HEK293T (cell line): ENCODE measurements at places on chromosomes 16 and 17.

- no peak for DNase-seq
These were observed 11.5 kb upstream of the WIPI1 start for GRCh38 chr17:68468788-68469187.

DNA sequence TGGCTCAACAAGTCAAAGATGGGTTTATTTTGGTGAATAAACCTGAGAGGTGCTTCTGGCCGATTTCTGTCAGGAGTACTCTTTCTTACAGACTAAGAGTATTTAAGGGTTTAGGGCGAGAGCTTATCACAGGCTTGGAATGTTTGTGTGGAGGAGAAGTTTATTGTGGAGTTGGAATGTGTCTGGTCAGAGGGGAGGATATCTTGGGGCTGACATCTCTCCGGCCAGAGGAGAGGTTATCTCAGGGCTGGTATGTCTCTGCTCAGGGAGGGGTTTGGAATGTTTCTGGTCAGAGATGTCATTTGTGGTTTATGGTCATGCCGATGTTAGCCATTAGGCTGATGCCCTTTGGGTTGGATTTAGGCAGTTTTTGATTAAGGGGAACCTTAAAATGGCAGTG, 236.4 kb upstream of the EEF2KMT start:
- no peak for DNase-seq

GRCh38 chr16:88803264-88803987, at the start of gene CDT1:
CDT1 (plus strand) TSS chr16:88803789; CDS start chr16:88803832, 43 bp downstream.
- peak; percentile 96 for DNase-seq

DNA sequence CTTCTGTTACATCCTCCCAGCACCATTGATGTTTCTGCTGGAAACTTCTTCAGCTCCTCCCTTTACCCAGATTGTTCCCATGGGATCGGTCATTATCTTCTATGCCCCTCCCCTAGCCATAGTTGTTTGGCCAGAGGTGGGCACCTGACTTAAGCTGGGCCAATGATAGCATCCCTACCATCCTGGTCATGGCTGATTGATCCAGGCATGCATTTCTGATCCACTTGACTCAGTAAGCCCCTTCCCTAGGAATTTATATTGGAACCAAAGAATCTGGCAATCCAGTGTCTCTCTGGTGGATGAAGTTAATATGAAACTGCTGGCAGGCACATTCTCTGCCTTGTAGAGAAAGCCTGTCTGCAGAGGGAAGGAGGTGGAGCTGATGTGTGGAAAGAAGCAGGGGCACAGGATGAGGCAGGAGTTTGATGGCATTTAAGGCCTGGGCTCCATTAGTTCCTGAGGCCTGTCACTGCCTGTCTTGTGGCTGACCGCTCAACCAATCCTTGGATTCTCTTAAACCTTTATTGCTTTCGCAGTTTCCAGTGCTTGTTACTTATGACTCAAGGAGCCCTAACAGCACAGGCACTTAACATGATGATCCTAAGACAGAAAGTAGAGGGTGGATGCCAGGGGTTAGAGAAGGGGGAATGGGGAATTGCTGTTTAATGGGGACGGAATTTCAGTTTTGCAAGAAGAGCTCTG, 152.4 kb downstream of the ABCC12 start:
- DNase-seq = no peak

DNA sequence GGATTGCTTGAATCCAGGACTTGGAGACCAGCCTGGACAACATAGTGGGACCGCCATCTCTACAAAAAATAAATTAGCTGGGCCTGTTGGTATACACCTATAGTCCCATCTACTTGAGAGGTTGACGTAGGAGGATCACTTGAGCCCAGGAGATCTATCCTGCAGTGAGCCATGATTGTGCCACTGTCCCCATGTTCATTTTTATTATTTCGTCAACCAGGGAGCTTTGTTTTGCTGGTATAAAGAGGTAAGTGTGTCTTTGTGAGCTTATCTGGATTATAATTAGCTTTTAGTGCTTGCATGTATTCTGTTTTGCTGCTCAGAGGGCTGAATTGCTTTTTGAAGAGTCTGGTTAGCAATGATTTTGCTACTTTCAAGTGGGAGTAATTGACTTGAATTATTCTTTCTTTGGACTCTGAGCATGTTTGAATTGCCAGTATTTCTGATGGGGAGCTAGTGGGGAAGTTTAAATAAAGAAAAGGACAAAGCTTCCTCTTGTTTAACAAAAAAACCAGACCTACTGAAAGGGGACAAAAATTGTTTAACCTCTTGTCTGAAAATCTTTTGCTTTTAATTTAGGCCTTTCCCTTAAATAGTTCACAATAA, 31.6 kb upstream of the BCAS3 start:
- DNase-seq = no peak

DNA sequence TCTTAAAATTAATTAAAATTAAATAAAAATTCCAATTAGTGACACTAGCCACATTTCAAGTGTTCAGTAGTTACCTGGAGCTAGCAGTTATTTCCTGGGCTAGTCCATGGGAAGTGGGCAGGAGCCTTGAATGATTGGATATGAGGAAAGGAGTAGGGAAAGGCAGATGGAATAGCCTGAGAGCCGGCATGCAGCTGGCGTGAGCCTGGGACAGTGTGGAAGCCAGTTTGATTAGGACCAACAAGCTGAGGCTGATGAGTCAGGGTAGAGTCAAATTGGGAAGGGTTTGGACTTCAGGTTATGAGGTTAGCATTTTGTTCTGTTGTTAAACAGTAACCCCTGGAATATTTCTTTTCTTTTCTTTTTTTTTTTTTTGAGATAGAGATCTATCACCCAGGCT, 15.3 kb upstream of the GNA13 start:
- no peak for DNase-seq

DNA sequence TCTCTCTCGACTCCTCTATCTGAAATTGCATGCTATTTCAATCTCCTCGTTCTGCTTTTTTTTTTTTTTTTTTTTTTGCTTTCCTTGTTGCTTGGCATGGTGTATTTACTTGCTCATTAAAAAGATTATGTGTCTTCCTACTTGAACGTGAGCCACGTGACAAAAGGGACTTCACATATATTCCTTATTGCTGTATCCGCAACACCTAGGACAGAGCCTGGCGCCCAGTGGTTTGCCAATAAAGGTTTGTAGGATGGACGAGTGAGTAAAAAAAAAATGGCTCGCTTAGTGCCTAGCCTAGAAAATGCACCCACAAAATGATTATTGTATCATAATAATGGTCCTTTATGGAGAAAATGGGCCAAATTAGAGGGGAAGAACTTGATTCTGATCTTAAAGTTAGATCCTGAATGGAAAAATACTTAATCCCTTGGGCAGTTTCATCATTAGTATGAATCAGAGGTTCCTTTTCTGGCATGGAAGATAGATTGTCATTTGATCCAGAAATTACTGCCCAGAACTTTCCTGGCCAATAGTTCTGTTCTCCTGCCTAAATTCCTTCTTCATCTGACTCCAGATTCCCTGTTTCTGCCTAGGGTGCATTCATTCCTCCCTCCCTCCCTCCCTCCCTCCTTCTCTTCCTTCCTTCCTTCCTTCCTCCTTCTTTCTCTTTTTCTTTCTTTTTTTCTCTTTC, 13.6 kb upstream of the TMEM220 start:
- DNase-seq = no peak

DNA sequence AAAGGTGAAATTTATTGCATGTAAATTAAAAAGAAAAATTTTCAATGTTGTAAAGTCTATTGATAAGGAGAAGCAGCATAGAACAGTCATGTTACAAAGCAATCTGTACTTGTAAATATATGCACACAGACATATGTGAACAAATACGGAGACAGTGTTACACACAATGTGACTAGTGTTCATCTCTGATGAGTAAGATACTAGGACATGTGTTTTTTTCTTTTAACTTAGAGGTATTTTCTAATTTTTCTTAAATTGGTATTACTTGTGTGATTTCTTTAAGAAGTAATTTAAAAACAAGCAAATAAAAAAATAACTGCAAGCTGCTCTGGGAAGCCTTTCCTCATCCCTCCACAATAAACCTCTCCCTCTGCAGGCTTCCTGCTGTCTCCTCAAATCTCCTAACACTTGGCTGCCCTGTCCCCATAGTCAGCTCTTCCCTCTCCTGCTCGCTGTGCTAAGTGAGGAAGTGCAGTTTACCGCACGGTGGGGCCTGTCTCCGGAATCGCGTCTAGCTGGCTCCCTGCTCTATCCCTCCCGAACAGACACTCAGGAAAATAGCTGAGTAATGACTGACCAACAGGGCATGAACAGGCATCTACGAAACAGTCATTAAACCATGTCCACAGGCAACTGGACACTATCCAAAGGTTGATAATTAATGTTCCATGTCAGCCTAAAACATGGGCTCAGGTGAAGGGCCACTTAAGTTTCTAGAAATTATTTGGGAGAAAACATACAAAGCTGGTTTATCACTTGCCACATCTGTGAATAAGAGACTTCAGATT, 35.9 kb downstream of the CMTM4 start:
- DNase-seq = peak; percentile 67

GRCh38 chr16:71590584-71590983, 13.7 kb upstream of the TAT start:
- no peak for DNase-seq

- no peak for DNase-seq
These were observed 139.1 kb upstream of the GSE1 start for GRCh38 chr16:85473909-85474620.

- no peak for DNase-seq
These were observed 4.7 kb upstream of the ASGR2 start for GRCh38 chr17:7119314-7119713.

DNA sequence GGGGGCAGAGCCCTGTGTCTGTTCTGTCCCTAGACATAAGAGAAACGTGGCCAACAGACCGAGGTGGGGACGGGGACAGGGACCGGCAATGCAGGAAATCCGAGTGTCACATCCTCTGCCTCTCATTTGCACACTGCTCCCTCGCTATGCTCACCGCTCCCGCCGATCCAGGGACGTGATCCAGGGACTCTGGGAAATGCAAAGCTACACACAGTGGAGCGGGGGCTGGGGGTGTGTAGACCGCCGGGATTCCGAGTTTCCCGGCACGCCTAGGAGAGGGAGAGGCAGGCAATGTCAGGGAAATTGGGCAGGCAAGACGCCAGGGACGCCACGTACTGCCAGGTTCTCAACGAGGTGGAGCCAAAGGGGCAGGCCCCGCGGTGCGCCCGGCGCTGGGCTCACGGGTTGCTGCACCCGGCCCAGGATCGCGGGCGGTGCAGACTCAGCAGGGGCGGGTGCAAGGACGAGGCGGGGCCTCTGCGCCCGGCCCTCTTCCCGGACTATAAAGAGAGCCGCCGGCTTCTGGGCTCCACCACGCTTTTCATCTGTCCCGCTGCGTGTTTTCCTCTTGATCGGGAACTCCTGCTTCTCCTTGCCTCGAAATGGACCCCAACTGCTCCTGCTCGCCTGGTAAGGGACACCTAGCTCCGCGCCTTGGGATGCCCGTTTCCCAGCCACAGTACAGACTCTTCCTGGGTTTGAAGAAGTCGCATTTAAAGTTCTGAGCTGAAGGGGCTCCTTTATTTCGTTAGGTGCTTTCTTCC, at the start of gene MT1X:
Gene MT1X (plus strand): TSS at position 532 of the 764 bp plus-strand sequence. CDS start 71 bp downstream, at position 603.
- peak; percentile 87 for DNase-seq

GRCh38 chr16:47779201-47780016, 318.3 kb downstream of the PHKB start:
- no peak for DNase-seq

DNA sequence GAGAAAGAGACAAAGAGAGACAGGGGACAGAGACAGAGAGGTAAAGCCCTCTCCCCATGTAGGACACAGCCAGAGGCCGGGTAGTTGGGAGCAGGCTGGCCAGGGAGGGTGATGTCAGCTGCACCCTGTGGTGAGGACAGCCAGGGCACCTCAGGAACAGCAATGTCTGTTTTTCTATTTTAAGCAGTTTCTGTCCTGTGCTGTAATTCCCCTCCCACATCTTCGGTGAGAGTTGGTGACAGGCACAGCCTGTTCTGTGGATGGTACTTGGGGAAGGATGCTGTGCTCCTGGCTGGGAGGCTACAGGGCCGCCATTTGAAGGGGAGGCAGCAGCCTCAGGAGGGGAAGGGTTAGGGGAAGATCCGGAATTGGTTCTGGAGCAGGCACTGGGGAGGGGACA, 163.5 kb downstream of the SDK2 start:
- no peak for DNase-seq

DNA sequence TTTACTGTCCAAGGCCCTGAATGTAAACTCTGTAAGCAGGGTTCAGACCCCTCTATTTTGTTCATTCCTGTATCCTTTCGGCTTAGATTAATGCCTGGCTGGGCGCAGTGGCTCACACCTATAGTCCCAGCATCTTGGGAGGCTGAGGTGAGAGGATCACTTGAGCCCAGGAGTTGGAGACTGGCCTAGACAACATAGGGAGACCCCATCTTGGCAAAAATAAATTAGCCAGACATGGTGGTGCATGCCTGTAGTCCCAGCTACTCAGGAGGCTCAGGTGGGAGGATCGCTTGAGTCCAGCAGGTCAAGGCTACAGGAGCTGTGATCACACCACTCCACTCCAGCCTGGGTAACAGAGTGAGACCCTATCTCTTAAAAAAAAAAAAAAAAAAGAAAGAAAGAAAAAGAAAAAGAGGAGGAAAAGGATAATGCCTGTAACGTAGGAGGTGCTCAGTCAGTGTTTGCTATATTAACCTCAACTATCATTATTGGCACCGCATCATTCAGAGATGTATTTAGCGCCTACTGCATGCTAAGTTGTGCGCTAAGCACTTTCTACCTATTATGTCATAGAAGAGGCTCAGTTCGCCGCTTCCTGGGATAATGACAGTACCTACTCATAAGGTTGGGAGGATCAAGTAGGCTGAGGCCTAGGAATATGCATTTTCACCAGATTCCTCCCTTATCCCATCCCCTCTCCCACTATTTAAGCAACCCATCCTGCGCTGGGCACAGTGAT, 5.0 kb downstream of the SOCS1 start:
- no peak for DNase-seq

GRCh38 chr17:61261001-61261637, 138.5 kb upstream of the TBX2 start:
- no peak for DNase-seq

DNA sequence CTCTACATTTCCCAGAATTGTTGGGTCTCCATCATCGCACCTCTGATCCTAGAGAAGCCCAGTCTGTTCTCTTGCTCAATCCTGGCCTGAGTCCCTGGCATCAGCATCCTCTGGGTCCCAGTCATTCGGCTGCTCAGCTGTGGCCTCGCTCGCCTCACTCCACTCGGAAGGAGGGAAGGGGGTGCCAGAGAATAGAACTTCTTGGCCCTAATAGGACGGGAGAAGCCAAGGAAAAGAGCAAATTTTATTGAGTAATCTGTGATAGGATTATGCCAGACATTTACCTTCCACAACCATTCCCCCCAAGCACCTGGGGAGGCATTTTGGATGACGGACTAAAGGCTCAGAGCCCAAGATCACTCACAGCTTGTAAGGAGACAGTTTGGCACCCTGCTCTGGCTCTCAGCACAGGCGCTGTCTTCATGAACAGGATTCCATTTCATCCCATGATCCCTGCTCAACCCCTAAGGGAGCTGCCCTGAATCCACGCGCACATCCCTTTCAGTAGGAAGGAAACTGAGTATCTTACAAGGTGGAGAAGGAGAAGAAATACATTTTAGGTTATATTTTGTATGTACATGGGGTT, 498 bp upstream of the CLEC10A start:
- DNase-seq = no peak

GRCh38 chr17:15171167-15172047, 93.7 kb downstream of the PMP22 start:
- peak; percentile 73 for DNase-seq
